ENCODE measurements at places on chromosomes 2 and 18. TPM values are rescaled to one million over a fixed set of nuclear protein-coding genes. Genes with fewer than 3 reads are reported as not detected.

The PSMA8 gene
- not detected for total RNA-seq

The CYTIP gene
- total RNA-seq: not detected

The AQP4 gene
- not detected for total RNA-seq

The LINC00305 gene
- not detected for total RNA-seq
